ENCODE measurements at places on chromosomes 2 and 18. TPM values are rescaled to one million over a fixed set of nuclear protein-coding genes. Genes with fewer than 3 reads are reported as not detected.
A peak's percentile ranks its signal among the peaks of the same experiment; 100 is the strongest.

GRCh38 chr2:175744000-175744399, 258.1 kb downstream of the LNPK start:
- no peaks in the 10 kb centered on the region for H3K27me3 ChIP-seq
- no peak for DNase-seq
- H3K4me3 ChIP-seq: no peak overlapping the region
- H3K4me1 ChIP-seq: no peaks in the 10 kb centered on the region

DNA sequence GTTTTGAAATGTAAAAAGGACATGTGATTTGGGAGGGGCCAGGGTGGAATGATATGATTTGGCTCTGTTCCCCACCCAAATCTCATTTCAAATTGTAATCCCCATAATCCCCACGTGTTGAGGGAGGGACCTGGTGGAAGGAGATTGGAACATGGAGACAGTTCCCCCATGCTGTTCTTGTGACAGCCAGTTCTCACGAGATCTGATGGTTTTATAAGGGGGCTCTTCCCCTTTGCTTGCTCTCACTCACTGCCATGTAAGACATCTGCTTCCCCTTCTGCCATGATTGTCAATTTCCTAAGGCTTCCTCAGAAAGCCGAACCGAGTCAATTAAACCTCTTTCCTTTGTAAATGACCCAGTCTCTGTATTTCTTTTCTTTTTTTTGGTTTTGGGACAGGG, 39.2 kb downstream of the FECH start:
- no peak for DNase-seq
- H3K36me3 ChIP-seq: peaks cover 24% of the 10 kb centered on the region
- no peaks in the 10 kb centered on the region for H3K4me1 ChIP-seq
- H3K4me3 ChIP-seq: no peak overlapping the region

DNA sequence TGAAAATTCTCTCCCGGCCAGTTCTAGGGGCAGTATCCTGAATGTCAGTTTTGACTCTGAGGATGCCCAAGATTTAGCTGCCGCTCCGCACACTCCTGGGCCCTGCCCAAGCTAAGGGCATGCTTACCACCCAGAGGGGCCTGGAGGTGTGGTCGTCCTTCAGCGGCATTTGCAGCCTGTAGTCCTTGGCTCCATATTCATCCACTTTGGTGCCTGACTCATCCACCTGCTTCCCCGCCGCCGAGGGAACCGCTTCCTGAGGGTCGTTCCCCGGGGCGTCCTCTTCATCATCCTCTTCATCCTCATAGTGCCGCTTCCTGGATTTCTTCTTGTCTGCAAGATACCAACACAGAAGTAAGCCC, 577 bp downstream of the ERCC3 start:
- peak overlapping the region; percentile 81 for H3K27ac ChIP-seq
- peaks cover 48% of the 10 kb centered on the region for H3K36me3 ChIP-seq
- peaks cover 16% of the 10 kb centered on the region for H3K4me1 ChIP-seq
- no peak for DNase-seq
- H3K27me3 ChIP-seq: no peaks in the 10 kb centered on the region

DNA sequence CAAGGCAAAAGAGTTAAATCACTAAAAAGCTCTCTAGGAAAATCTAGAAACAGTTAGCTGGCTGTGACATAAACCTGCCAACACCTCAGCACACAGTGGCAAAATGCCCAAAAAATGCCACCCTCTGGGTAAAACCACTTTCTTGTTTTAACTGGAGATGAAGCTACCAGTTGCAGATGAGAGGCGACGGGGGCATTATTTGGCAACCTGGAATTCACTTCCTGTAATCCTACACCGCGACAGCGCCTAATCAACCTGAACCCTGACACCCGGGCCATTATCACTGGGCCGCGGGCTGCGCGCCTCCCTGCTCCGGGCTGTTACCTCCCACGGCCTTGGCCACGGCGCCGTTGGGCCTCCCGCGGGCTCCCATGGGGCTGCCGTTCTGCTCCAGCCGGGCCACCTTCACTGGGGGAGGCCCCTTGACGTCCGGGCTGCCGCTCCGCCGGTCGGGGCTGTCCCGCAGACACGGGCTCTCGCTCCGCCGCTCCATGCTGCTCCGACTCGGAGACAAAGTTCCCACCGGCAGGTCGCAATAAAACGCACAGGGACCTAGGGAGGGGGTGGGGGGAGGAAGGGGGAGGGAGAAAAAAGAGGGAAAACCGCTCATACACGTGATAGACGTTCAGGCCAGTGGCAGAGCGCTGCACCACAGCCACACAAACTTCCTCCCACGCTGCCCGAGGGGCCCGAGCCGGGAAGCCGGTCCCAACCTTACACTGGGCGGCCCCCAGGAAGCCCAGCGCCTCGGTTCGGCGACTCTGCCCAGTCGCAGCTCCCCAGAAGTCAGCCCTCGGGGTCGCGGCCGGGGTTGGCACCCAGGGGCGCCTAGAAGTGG, 2.0 kb downstream of the SATB2 start:
- H3K27ac ChIP-seq: no peak overlapping the region
- DNase-seq: peak; percentile 50
- peaks cover 77% of the 10 kb centered on the region for H3K27me3 ChIP-seq
- H3K4me3 ChIP-seq: peak overlapping the region; percentile 30
- H3K4me1 ChIP-seq: peaks cover 41% of the 10 kb centered on the region
- H3K36me3 ChIP-seq: no peaks in the 10 kb centered on the region

GRCh38 chr2:215929602-215930335, 83.6 kb downstream of the MREG start:
- H3K27me3 ChIP-seq: no peaks in the 10 kb centered on the region
- H3K36me3 ChIP-seq: no peaks in the 10 kb centered on the region
- H3K4me3 ChIP-seq: no peak overlapping the region
- peak overlapping the region; percentile 24 for H3K27ac ChIP-seq

The CRYGC gene
- total RNA-seq: not detected

The COL6A3 gene
- 114 TPM for total RNA-seq

The RPIA gene
- total RNA-seq: 16.5 TPM

The TSN gene
- 36.2 TPM for total RNA-seq

The LAMA1 gene
- 0.65 TPM for total RNA-seq

The CDH19 gene
- total RNA-seq: 1.2 TPM

The DPP10 gene
- 0.80 TPM for total RNA-seq

All from lower lobe of right lung (tissue), 2 donors.